ENCODE measurements at places on chromosomes 7 and 10.

DNA sequence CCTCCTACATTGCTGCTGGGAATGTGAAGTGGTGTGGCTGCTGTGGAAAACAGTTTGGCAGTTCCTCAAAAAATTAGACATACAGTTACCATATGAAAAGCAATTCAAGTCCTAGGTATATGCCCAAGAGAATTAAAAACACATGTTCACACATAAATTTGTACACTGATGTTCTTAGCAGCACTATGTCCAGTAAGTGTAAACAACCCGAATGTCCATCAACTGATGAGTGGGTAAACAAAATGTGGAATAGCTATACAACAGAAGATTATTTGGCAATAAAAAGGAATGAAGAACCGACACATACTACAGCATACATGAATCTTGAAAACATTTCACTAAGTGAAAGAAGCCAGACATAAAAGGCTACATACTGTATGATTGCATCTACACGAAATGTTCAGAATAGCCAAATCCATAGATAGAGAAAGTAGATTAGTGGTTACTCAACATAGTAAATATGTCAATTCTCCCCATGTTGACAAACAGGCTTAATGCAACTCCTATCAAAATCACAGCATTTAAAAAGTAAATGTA lies 17.2 kb downstream of the CEP41 start:
- DNase-seq = no peak

- no peak for DNase-seq
Measured at GRCh38 chr10:6570893-6571292, 9.2 kb downstream of the PRKCQ start.

GRCh38 chr10:133206356-133207040 lies 23.5 kb upstream of the UTF1 start:
- no peak for DNase-seq

GRCh38 chr7:95976369-95977060 lies 204.2 kb downstream of the DYNC1I1 start:
- DNase-seq = no peak

GRCh38 chr7:87212498-87212897 lies 7.0 kb downstream of the TMEM243 start:
- DNase-seq = no peak

Data from stimulated activated CD4-positive, alpha-beta T cell treated with anti-CD3 and anti-CD28 coated beads, Interleukin-12 subunit alpha, Interleukin-12 subunit beta, amount 100 ng/mL, for 4 hours (primary cell).